ENCODE measurements at places on chromosomes 6 and 20. TPM values are rescaled to one million over a fixed set of nuclear protein-coding genes. Genes with fewer than 3 reads are reported as not detected.

DSTN gene
- total RNA-seq, result 347 TPM

COL9A3 gene
- 0.89 TPM for total RNA-seq

GPR6 gene
- not detected for total RNA-seq

HCRTR2 gene
- total RNA-seq, result not detected

DOK5 gene
- total RNA-seq, result 0.74 TPM

HCK gene
- 99.9 TPM for total RNA-seq

OPRL1 gene
- total RNA-seq, result 2.6 TPM

CST9L gene
- total RNA-seq, result not detected

DNA sequence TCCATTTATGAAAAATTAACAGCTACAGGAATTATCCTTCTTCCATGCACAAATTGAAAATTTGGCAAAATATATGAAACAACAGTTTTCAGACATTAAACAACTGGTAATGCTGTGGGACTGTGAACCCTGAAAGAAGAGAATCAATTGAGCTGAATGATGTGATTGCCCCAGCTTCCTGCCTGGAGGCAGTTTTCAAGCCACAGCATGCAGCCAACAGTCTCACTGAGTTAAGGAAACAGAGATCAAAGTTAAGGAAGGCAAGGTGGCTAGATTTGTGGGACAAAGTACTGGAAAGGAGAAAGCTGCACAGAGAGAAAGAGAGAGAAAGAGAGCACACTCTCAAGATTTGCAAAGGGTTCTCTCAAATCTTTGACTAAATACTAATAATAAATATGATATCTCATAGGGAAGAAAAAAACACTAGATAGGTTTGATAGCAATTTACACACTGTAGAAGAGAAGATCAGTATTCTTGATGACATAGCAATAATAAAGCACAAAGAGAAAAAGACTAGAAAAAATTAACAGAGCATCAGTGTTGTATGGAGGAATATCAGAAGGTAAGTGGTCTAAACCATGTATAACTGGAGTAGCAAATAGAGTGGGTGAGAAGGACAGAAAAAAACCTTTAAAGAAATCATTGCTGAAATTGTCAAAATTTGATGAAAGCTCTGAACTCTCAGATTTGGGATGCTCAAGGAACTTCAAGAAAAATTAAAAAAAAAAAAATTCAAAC lies 70.1 kb upstream of the CNKSR3 start:
- DNase-seq, result no peak

GRCh38 chr6:134721060-134721405 lies 228.9 kb downstream of the ALDH8A1 start:
- DNase-seq, result no peak

GRCh38 chr6:143333081-143333480 lies 117.4 kb downstream of the ADAT2 start:
- no peak for DNase-seq

GRCh38 chr20:20820785-20821483 lies 108.5 kb upstream of the RALGAPA2 start:
- no peak for DNase-seq

- no peak for DNase-seq
These were observed 4.5 kb downstream of the ECHDC1 start for GRCh38 chr6:127338936-127339335.

GRCh38 chr20:11907621-11908020 lies 10.1 kb upstream of the BTBD3 start:
- DNase-seq, result no peak

GRCh38 chr6:13465734-13466133 lies 21.7 kb downstream of the GFOD1 start:
- DNase-seq, result no peak

- DNase-seq, result no peak
These were observed 155.0 kb upstream of the CITED2 start for GRCh38 chr6:139529420-139529819.

GRCh38 chr6:166293731-166294584 lies 14.2 kb downstream of the PRR18 start:
- no peak for DNase-seq

DNA sequence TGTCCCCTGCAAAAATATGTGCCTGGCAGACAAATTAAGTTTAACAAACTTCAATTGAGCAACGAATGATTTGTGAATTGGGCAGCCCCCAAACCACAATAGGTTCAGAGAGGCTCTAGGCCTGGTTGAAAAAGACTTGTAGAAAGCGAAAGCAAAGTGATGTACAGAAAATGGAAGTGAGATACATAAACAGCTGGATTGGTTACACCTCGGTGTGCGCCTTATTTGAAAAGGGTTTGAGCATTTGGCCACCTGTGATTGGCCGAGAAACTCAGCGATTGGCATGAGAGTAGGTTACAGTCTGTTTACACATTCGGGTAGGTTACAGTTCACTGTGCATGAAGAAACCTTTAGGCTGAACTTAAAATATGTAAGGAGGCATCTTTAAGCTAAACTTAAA lies 136.9 kb downstream of the CD83 start:
- no peak for DNase-seq

DNA sequence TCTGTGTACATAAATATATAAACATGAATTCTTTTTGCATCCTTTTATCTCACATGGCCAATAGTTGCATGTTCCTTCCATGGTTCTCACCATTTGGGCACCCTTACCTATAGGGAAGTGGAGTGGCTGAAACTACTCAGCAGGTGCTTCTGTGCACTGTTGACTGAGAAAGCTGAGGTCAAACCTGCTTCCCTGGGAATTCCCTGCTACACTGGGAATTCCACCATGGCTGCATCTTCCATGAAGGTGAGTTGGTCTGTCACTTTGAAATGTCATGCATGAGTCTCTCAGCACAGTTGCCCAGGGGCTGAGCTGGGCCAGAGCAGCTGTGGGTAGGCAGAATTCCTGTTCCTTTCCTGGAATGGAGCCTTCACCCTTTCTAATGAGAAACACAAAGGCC lies 193.8 kb upstream of the PRSS16 start:
- DNase-seq, result no peak

- DNase-seq, result no peak
These were observed 35.0 kb upstream of the PNRC1 start for GRCh38 chr6:89045576-89045975.

GRCh38 chr20:63536997-63537524 lies at the start of gene PTK6:
Gene PTK6 (minus strand): TSS chr20:63537376. CDS start chr20:63537314, 62 bp downstream.
- peak; percentile 93 for DNase-seq

DNA sequence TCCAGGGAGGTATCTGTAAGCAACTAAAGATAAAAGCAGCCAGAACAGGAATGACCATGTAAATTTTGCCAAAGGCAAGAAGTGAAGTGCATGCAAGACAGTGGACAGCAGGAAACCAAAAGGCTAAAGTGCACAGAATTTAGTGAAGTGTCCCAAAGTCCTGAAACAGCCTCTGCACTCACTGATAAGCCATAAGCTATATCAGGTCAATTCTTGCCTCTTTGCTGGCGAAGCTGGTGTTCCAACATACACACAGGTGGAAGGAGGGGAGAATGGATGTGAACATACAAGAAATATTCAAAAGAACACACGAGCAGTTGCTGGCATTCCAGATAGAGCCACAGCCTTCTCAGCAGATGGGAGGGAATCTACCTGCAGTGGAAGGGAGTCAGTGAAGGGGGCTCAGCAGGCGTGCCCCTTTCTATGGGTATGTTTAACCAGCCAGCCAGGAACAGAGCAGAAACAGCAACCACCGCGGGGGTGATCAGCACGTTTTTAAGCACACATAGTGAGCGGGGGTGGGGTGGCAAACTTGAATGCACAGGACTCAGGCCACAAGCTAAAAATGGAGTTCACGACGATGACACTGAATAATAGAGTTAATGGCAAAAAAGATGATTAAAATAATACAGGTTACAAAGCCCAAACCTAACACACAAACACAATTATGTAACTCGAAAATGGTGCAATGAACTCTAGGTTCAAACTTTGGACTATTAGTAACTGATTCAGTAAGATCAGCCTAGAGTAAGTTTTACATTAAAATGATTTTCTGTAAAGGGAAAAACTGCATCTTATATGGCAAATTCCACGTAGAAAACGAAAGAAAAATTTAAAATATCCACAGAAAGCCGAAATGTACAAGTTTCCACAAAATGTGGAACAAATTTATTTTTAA lies 1.2 kb downstream of the ECI2 start:
- peak; percentile 57 for DNase-seq

DNA sequence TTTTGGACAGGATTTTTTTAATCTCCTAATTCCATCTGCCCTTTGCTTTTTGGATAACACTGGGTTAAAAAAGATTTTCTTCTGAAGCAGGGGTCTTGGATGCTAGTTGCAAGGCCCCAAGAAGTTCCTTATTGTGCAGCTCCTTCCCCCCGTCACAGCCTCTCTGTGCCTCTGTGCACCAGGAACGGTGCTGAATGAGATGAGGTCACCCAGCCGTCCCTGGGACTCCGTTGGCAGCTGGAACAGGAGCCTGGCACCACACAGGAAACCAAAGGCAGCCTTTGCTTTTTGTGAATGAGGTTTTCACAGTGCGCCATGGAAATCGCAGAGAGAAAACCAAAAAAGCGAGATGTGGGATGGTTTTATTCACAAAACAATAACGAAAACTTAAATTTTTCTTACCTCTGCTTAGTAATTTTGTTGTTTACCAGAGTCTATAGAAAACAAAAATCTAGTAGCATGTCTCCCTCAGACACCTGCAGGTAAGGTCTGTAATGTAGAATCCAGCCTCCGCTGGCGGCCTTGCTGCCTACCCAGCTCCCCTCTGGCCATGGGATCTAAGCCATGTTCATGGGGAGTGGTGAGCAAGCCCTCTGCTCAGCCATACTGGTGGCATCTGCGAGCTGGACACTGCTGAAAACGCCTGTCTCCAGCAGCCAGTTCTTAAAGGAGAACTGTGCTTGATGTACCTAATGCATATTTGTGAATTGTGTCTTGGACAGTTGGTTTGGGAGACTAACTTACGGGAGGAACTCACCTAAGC lies 40.4 kb upstream of the SYNJ2 start:
- no peak for DNase-seq

DNA sequence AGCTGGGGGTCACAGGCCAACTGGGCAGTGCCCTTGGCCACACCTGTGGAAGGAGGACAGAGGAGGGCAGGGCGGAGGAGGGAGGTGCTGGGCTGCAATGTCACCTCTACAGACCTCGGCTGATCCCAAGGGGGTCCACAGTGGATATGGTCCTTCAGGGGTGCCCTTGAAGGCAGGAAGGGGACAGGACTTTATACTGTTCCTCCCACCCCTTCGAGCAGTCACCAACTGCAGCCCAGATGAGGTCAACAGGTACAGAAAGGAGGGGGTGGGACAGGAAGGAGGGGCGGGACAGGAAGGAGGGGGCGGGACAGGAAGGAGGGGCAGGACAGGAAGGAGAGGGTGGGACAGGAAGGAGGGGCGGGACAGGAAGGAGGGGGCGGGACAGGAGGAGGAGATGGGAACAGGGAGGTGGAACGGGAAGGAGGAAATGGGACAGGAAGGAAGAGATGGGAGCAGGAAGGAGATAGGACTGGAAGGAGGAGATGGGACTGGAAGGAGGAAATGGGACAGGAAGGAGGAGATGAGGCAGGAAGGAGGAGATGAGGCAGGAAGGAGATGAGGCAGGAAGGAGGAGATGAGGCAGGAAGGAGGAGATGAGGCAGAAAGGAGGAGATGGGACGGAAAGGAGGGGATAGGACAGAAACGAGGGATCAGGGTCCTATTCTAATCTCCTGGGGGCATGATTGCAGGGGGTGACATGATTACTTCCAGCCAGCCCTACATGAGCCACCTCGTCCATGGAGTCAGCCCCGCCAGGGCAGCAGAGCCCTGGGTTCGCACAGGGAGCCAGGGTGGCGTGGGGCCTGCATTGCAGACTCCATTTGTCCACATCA lies 19.4 kb upstream of the MRGBP start:
- DNase-seq, result no peak

GRCh38 chr20:41029150-41029901 lies 704 bp downstream of the TOP1 start:
- DNase-seq, result peak; percentile 56

- no peak for DNase-seq
These were observed 11.8 kb downstream of the CLVS2 start for GRCh38 chr6:123007885-123008284.
